ENCODE measurements at places on chromosomes 13 and 19.
A peak's percentile ranks its signal among the peaks of the same experiment; 100 is the strongest.

- no peaks in the 10 kb centered on the region for H3K36me3 ChIP-seq
- peak; percentile 72 for DNase-seq
- peak overlapping the region; percentile 25 for H3K27ac ChIP-seq
- peaks cover 24% of the 10 kb centered on the region for H3K27me3 ChIP-seq
- 0 out of 2 replicates have a peak overlapping the region, but pooled peaks have one; percentile 3 for H3K4me3 ChIP-seq
- no peaks in the 10 kb centered on the region for H3K4me1 ChIP-seq
Measured at GRCh38 chr19:41531438-41532311, 44.3 kb upstream of the CEACAM21 start.

GRCh38 chr13:22357132-22357531 lies 686.3 kb downstream of the FGF9 start:
- H3K27ac ChIP-seq = no peak overlapping the region
- no peaks in the 10 kb centered on the region for H3K27me3 ChIP-seq
- no peak for DNase-seq
- no peaks in the 10 kb centered on the region for H3K4me1 ChIP-seq
- no peak overlapping the region for H3K4me3 ChIP-seq

- no peak overlapping the region for H3K27ac ChIP-seq
- no peaks in the 10 kb centered on the region for H3K36me3 ChIP-seq
- H3K4me1 ChIP-seq = no peaks in the 10 kb centered on the region
- H3K4me3 ChIP-seq = no peak overlapping the region
- DNase-seq = no peak
- H3K27me3 ChIP-seq = peaks cover 42% of the 10 kb centered on the region
Measured at GRCh38 chr13:111387026-111387871, 66.8 kb downstream of the TEX29 start.

GRCh38 chr19:46616631-46617322 lies 8.1 kb downstream of the PTGIR start:
- H3K4me1 ChIP-seq = peaks cover 28% of the 10 kb centered on the region
- H3K36me3 ChIP-seq = no peaks in the 10 kb centered on the region
- no peak overlapping the region for H3K27ac ChIP-seq
- H3K27me3 ChIP-seq = no peaks in the 10 kb centered on the region
- peak; percentile 67 for DNase-seq
- no peak overlapping the region for H3K4me3 ChIP-seq

DNA sequence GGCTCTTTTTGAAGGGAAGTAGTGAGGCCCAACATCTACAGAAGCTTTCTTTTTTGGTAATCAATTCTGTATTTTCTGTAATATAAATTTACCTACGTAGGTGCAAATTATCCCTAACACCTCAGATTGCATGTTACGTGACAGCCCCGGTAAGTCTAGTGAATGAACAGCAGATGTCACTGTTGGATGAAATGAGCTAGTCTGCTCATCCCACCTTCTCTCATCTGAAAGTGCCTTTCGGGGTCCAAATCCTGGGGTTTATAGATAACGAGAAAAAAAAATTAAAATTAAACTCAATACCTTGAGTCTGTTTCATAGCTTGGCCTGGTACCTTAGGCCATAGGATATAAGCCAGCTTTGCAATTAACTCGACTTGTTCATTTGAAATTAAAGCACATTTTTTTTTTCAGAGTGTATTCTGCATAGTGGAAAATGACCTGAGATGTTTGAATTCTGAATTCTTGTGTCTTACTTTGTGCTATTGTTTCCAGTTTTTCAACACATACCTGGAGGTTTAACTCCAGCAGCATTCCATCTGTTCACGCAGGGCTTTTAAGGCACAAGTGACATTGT lies 548.2 kb downstream of the GPC5 start:
- no peak overlapping the region for H3K27ac ChIP-seq
- no peaks in the 10 kb centered on the region for H3K36me3 ChIP-seq
- H3K4me1 ChIP-seq = no peaks in the 10 kb centered on the region
- no peak for DNase-seq
- H3K27me3 ChIP-seq = no peaks in the 10 kb centered on the region

Data from K562 (cell line).